Astrocyte of the hippocampus (primary cell): ENCODE measurements at places on chromosomes 11 and 22.

GRCh38 chr22:23868580-23868979 lies 10.9 kb downstream of the SLC2A11 start:
- DNase-seq: no peak

DNA sequence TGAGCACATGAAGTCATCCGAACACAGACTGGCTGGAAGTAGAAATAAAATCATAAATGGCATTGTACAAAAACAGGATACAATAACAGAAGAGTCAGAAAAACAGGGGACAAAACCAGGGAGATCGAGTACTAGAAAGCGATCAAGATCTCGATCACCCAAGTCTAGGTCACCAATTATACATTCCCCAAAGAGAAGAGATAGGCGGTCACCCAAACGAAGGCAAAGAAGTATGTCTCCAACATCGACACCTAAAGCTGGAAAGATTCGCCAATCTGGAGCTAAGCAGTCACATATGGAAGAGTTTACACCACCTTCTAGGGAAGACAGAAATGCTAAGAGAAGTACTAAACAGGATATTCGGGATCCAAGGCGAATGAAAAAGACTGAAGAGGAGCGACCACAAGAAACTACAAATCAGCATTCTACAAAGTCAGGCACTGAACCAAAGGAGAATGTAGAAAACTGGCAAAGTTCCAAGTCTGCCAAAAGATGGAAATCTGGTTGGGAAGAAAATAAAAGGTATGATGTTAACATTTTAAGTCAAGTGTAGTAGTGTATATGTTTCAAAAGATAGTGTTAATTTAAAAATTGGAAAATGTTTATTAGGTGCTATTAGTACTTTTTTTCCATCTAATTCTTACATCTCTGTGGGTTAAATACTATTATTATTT lies 9.4 kb downstream of the PCF11 start:
- DNase-seq: no peak

- DNase-seq: no peak
Measured at GRCh38 chr11:117950301-117950700, 21.1 kb upstream of the TMPRSS13 start.

DNA sequence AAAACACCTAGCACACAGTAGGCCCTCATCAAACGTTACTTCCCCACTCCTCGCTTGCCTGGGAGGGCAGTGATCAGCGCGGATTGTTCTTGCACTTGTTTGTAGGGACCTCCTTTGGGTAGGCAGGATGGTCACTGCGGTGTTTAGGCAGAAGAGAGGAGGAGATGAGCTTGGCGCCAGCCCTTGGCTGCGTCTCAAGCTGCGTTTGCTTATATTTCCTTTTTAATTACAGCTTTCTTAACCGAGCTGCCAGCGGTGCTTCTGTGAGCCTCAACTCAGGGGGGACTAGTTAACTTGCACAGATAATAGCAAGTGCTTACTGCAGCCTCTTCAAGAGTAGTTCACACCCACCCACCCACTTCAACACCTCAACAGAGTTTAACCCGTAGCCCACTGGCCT lies 15.1 kb downstream of the IFT27 start:
- DNase-seq: no peak

GRCh38 chr11:36743039-36743438 lies 145.0 kb upstream of the RAG2 start:
- DNase-seq: no peak

- DNase-seq: no peak
Measured at GRCh38 chr11:57390535-57390934, at the start of gene PRG2. Gene PRG2, minus strand, starts transcription at chr11:57390650. Its CDS starts 706 bp downstream, at chr11:57389944.

DNA sequence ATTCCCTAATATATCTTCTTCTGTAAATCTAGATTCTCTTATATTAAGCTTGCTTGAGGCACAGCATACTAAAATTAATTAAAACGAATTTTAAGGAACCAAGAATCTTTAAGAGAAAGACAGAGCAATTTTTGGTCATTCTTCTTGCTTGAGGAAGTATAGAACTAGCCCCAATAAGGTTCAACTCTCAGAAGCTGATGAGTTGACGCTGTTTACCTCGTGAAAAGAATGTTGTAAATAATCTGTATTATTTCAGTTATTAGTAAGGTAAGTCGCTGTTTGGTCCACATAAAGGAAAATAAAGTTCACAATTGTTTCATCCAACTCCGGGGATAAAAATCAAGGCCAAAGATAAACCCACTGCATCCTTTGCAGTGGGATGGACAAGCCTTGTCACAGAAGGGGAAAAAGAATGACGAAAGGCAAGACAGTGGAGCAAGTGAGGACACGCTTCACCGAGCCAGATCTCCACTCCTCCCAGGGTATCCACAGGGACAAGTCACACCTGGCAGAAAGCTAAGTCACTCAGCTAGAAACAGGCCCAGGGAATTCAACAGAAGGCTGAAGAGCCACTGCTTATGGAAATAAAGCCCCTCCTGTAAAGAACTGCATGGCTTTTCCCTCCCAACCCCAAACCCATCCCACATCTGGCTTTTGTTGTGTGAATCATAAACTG lies 752 bp downstream of the POU2AF1 start:
- DNase-seq: no peak

- DNase-seq: no peak
Measured at GRCh38 chr11:108147150-108147549, 25.8 kb downstream of the ACAT1 start.

- no peak for DNase-seq
Measured at GRCh38 chr11:45525393-45525792, 140.0 kb downstream of the CHST1 start.

DNA sequence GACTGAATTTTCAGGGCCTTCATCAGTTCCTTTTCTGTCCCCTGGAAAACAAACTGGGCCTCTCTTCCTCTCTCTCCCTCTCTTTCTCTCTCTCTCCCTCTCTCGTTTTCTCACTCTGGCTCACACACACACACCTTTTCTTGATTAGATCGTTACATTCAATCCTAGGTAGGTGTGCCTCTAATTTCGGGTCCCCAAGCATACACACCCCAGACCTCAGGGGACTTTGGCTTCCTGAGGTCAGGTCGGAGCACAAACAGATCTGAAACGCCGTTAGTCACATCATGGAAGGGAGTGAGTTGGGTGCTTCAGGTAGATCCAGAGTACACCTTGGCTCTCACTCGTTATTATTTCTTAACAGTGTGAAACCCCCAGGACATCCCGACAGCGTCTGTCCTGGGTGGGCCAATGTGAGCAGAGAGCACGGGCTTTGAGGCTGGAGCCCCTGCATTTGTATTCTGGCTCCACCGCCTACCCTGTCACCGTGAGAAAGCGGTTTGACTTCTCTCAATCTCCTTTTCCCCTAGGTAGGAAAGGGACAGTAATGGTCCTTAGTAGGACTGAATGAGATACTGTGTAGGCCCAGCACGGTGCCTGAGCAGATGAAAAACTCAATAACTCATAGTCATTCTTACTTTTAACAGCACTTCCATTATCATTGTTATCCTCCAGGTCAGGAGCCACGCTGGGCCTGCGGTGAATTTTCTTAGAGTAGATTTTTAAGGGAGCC lies 37.3 kb upstream of the POU2AF1 start:
- DNase-seq: no peak

DNA sequence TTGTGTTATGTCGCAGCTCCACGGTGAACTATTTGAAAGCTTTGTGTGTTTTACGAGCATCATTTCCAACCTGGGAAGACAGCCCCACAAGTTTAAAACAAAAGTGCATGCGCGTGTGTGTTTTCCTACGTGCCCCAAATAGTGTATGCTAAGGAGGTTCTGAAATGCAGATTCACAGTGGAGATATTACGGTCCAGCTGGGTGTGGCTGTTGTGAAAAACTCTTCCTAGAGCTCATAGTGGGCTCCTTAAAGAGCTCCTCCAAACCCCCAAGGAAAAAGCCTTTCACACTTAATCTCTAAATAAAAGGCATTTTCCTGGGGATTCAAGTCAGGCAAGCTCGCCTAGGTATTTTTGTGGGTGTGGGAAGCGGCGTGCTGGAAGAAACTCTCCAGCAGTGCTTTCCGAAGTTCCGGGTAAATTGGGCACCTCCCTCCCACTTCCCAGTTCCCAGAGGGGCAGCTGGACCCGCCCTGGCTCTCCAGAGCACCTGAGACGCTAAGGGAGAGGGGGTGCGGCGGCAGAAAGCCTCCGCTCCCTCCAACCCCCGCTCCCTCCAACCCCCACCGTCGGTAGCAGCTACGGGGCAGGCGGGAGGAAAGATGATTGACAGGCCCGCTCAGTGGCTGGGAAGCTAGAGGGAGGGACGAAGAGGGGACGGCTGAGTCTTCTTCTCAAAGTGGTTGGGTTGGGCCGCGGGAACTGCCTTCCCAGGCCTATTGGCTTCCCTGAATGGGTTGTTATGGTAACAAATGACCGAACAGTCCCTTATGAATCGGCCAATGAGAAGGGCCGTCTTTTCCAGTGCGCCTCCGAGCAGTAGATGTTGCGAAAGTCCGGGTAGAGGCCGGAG lies 561 bp upstream of the PCF11 start:
- peak; percentile 100 for DNase-seq

DNA sequence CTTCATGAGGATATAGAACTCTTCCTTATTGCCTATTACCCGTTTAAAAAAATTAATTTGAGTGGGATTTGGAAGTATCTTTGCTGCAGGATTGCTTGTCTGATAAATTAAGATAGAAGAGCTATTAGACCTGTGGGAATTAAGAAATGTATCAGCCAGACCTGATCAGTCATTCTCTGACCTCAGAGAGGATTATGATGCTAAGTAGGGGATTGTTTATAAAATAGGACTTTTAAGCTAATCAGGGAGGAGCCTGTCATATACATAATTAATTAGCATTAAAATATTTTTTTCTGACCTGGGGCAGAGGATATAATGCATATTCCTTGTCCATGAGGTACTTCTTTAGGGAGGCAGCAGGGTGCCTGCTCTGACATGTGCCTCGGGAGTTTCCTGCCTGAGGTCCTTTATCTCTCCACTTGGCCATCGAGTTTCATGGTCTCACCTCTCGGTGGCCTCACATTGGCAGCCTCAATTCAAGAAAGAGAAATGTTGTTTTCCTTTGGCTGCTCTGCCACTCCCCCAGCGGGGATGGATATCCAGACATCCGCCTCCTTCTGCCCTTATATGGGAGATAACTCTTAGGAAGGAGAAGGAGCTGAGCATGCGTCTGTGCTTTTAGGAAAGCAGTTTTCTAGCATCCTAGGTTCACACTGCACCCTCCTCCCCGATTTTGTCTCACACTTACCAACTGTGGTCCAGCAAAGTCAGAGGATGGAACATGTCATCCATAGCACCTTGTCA lies 41.1 kb downstream of the DIXDC1 start:
- DNase-seq: peak; percentile 88

DNA sequence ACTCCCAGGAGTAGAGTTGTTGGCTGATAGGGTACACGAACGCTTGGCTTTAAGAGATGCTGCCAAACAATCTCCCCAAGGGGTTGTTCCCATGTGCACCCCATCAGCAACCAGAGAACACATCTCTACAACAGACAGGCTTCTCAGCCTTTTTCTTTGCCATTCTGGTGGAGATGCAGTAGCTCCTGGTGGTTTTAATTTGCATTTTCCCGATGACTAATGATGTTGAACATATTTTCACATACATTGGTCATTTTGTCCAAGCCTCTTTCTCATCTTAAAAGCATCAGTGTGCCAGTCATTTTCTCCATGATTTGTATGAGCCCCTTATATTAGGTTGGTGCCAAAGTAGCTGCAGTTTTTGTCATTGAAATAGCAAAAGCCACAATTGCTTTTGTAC lies 21.8 kb downstream of the DHCR7 start:
- DNase-seq: peak; percentile 26

DNA sequence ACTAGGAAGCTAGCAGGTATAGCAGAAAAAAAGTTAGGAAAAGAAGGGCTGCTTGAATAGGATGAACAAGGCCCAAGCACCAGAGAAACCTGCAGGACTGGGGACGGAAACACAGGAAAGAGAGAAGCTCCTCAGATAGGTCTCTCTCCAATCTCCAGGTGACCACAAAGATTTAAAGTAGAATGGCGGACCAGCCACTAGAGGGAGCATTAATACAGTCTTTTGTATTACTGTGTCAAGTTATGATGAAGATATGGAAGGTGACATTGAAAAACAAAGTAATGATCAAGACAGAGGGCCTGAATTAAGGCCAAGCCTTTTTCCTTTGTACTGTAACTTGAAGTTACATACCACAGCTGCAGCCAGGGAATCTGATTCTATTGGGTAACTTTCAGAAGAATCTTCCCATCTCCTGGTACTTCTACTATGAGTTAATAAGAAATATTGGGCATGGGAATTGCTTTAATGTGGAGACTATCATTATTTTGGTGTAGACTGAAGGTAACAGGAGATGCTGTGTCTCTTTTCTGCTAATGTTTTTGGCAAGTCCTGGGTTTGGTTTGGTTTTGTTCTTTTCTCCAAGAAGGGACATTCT lies 33.8 kb downstream of the OR2AG2 start:
- peak; percentile 39 for DNase-seq

GRCh38 chr11:65279741-65280440 lies 18.1 kb downstream of the POLA2 start:
- DNase-seq: peak; percentile 93
